ENCODE measurements at places on chromosomes 7 and 10.

DNA sequence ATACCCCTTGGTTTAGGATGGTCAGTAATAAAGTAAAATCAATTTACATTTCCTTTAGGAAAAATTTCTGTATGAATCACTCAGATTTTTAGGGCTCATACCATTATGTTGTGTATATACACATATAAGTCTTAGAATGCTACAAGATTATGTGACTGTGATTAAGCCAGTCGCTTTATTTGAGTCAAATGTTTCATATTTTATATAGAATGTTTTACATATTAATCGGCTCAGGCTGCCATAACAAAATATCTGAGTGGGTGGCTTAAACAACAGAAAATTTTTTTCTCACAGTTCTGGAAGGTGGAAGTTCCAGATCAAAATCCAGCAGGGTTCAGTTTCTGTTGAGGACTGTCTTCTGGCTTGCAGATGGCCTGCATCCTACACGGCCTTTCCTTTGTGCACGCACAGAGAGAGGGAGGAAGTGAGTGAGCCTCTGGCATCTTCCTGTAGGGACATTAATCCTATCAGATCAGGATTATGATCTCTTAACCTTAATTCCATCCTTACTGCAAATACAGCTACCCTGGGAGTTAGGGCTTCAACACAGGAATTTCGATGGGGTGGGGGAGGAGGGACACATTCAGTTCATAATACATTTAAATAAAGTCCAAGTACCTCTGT lies 198.0 kb downstream of the PHF14 start:
- no peak for DNase-seq

DNA sequence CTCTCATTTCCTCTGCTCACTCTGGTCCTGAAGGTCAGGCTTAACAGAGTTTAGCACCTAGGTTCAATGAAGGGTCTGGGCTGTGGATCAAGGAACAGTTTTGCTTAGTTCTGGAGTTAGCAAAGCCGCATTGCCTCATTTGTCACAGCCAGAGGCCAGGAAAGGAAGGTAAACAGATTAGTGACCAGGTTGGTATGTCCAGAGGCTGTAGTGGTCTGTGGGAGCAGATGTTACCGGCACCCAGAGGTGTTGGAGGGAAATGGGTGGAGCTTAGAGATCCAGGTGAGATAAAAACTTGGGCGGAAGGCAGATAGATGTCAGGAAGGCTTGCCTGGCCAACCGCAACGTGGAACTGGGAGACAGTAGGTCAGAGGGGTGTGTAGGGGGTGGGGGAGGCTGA lies 36.6 kb upstream of the ZMIZ2 start:
- no peak for DNase-seq

GRCh38 chr7:151229249-151229648 lies 2.2 kb upstream of the ABCF2 start:
- no peak for DNase-seq

- DNase-seq = no peak
Measured at GRCh38 chr10:50271564-50272250, 20.4 kb upstream of the ASAH2 start.

GRCh38 chr10:109824206-109824605 lies 99.1 kb downstream of the XPNPEP1 start:
- no peak for DNase-seq

DNA sequence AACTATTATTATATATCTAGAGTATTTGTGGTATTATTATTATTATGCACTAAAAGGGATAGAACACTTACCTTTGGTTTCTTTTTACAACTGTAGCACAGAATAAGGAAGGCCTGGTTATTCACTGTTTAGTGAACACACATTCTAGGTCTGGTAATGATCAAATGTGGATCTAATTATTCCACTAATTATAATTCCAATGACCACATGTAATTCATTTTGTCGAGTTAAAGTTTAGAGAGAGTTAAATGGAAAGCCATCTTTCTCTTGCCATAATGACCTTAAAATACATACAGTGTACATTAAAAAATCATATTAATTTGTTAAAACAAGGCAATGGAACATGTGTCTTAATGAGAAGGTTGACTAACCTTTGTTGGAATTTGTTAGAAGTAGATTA lies 147.8 kb downstream of the SEM1 start:
- no peak for DNase-seq

GRCh38 chr10:6491841-6492609 lies 88.1 kb downstream of the PRKCQ start:
- peak; percentile 13 for DNase-seq

- no peak for DNase-seq
Measured at GRCh38 chr10:42972946-42973345, 103.9 kb upstream of the RET start.

DNA sequence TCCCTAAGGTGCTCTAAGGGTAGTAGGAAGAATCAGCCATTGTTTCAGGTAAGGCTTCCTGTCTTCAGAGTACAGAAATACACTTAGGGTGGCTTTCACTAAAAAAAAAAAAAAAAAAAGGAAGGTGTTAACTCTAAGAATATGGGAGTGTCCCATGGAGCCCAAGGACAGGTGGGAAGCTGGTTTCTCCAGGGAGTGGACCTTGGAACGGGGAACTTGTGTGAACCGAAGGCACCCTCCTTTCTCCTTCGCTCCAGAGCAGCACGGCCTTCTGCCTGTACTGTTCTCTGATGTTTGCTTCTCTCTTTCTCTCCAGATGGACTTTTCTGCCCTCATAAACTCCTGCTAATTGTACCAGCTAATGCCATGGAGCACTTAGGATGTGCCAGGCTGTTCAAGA lies 6.2 kb downstream of the OPALIN start:
- no peak for DNase-seq

DNA sequence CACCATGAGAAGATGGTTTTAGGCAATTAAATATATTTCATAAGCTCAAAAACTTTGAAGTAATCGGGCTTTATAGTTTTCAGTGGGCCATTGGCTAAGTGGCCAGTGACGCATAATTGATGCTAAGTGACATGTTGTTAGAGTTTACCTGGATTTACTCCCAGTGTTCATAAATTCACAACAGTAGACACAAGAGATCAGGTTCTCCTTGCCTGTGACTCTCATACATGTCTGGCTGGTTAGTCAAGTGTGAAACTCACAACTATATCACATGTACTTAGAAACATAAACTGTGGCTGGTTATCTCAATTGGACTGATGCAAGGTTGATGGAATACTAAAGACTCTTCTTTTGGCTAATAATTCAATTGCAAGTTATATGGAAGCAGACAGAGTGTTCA lies 26.2 kb downstream of the ASB15 start:
- DNase-seq = no peak

DNA sequence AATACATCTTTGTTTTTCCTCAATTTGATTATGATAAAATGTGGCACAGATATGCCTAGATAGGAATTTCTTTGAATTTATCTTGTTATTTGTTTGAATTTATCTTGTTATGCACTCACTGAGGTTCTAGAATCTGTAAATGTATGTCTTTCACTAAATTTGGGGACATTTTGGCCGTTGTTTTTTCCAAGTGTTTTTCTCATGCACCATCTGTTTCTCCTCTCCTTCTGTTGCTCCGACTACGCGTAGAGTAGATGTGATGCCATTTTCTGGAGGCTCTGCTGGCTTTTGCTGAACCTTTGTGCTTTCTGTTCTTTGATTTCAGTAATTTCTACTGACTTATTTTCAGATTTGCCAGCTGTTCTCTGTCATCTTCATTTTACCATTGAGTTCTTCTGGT lies 101.9 kb downstream of the INPP5A start:
- no peak for DNase-seq

DNA sequence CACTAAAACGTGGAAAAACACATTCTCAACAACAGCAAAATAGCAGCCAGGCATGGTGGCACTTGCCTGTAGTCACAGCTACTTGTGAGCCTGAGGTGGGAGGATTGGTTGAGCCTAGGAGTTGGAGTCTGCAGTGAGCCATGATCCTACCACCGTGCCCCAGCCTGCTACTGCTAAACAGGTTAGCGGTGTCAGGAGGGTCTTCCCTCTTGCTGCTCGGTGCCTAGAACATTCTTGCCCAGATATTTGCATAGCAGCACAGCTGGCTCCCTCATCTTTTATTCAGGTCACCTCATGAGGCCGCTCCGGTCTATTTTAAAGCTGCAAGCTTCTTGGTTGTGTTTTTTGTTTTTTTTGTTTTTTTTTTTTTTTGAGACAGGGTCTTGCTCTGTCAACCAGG lies 2.9 kb upstream of the RABGEF1 start:
- DNase-seq = no peak

GRCh38 chr10:12826800-12827372 lies 174.6 kb downstream of the CCDC3 start:
- no peak for DNase-seq

DNA sequence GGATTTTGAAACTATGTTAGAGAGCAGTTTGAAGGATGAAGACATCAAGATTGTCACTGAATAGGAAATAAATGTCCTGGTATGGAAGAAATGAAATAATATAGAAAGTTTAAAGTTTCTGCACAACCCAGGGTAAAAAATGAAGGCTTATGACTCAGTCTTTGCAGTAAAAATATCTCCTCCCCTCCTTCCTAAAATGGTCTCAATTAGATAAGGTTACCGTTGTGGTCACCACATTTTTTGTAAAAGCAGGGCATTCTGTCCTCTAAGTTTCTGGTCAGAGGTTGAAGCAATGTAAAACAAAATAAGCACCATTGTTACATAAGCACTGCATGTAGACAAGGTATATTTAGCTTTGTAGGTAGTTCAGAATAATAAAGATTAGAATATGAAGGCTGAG lies 403.5 kb downstream of the SUGCT start:
- DNase-seq = no peak

DNA sequence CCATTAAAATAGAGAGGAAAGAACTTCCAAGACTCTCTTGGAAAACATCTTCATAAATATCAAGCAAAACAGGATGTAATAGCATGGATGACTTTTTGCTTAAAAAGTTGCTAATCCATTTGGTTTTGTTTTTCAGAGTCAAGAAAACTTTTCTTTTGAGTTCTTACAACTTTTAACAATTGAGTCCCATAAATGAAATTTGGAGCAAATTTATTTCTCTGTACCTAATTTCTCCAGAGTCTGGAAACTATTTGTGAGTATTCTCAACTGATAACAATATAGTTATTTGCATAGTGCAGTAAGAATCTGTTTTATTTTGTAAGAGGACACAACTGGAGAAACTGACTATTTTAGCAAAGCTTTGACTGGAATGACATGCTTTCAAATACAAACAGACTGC lies 606.3 kb upstream of the IGFBP3 start:
- DNase-seq = no peak

GRCh38 chr10:94902570-94902969 lies 35.9 kb upstream of the CYP2C9 start:
- DNase-seq = no peak

GRCh38 chr10:27794157-27794556 lies 48.5 kb upstream of the MKX start:
- DNase-seq = no peak

- no peak for DNase-seq
Measured at GRCh38 chr7:103293526-103293925, 3.7 kb upstream of the PMPCB start.

- DNase-seq = no peak
Measured at GRCh38 chr10:124296121-124296812, 122.5 kb downstream of the OAT start.

- DNase-seq = no peak
Measured at GRCh38 chr7:23287612-23288011, 11.5 kb upstream of the MALSU1 start.

- DNase-seq = no peak
Measured at GRCh38 chr10:96334616-96335526, 23.9 kb downstream of the OPALIN start.

DNA sequence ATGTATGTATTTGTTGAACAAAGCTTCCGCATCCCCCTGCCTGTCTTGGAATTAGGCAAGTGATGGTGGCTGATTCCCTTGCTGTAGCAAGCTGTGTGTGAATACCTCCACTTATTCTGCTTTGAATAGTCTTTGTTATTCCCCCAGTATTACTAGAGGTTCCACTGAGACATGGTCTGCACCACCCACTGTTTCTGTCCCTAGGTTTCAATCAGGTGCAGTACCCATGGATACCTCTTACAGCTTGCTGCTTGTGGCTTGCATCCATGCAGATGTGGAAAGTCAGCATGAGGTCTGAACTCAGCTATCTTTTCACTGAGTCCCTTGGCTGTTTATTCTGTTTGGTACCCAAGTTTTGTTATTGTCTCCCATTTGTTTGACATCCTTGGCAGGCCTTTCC lies 447.4 kb downstream of the GRM8 start:
- no peak for DNase-seq

GRCh38 chr7:80047856-80048459 lies 86.7 kb upstream of the GNAI1 start:
- DNase-seq = no peak

GRCh38 chr7:100563809-100564400 lies 9.8 kb downstream of the SAP25 start:
- peak; percentile 53 for DNase-seq

DNA sequence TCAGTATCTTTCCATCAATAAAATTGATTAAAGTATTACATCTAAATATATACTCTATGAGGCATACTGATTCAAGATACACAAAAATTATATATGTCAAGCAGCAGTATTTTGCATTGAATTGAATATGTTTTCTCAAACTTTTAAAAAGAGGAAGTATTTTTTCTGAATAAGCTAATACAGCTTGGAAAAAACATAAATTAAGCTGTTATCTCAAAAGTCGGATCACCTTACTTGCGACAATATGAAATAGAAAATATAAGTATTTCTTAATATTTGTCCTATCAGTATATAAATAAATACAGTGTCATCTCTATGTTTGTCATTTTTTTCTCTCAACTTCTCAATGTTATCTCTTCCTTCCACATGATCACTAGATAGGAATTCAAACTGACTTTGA lies 139.3 kb downstream of the MBL2 start:
- DNase-seq = no peak

GRCh38 chr10:3606309-3606708 lies 178.7 kb downstream of the KLF6 start:
- no peak for DNase-seq

DNA sequence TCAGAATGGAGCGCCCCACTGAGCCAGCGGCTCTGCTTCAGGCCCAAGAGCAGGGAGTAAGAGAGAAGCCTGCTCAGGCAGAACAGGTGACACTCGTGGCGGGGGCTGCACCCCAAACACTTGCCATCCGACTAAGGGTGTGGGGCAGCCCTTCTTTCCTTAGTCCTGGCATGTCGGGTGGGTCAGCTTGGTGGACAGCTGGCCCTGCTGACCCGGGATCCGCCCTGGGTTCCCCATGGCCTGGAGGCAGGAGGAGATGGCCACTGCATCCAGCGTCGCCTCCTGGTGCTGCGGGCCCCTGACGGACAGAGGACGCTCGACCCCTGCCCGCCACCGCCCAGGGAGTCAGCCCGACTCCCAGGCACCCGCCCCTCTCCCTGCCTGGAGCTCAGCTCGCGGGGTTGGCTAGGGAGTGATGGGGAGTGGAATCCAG lies 1.2 kb upstream of the PAOX start:
- no peak for DNase-seq

- no peak for DNase-seq
Measured at GRCh38 chr10:51005551-51005950, 68.7 kb upstream of the PRKG1 start.

- DNase-seq = no peak
Measured at GRCh38 chr7:137946011-137946410, 55.9 kb downstream of the CREB3L2 start.
